Suppressor macrophage treated with lipopolysaccharide for 1 hour (primary cell): ENCODE measurements at places on chromosomes 16 and 17.

- peak; percentile 88 for DNase-seq
Observed at GRCh38 chr16:74563828-74564263, 43.1 kb downstream of the GLG1 start.

DNA sequence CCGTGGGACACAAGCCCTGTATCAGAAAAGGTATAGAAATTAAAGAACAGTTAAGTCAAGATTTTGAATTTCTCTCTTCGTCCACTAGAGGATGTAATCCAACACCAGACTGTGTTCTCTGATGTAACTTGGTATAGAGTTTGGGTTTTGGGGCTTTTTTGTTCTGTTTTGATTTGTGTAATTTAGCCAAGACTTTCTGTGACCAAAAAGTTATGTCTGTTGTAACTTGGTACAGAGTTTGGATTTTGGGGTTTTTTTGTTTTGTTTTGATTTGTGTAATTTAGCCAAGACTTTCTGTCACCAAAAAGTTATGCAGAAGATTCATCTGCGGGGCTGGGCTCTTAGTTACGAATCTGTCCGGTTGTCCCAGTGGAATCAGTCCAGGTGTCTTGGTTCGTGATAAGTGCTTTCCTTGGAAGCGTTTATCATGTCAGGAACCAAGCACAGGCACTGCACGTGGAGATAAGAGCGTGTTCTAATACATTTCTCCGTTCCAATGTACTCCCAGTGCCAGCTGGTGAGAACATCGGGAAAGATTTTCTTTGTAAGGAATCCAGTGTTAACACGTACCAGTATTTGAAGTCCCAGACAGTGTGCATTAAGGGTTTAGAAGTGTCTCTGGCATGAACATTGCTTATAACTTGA, 44.1 kb upstream of the SEC14L1 start:
- DNase-seq, result peak; percentile 52

GRCh38 chr16:48555597-48556242, 54.3 kb downstream of the N4BP1 start:
- no peak for DNase-seq

DNA sequence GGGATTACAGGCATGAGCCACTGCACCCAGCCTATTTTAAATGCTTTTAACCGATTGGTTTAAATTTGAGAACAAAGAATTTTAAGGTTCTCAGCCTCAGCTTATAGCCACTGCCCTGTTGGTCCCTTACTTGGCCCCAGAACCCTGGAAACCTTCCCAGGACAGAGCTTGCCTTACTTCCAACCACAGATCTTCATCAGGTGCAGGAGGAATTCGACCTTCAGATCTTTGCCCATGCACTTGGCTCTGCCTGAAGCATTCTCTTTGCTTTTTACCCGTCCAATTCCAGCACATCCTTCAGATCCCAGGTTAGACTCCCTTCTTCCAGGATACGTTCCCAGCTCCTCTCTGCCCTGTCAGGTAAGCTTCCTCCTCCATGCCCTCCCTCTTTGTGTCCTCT, 27.7 kb downstream of the CHD9 start:
- no peak for DNase-seq

GRCh38 chr17:30848021-30848420, 16.3 kb downstream of the ATAD5 start:
- no peak for DNase-seq

DNA sequence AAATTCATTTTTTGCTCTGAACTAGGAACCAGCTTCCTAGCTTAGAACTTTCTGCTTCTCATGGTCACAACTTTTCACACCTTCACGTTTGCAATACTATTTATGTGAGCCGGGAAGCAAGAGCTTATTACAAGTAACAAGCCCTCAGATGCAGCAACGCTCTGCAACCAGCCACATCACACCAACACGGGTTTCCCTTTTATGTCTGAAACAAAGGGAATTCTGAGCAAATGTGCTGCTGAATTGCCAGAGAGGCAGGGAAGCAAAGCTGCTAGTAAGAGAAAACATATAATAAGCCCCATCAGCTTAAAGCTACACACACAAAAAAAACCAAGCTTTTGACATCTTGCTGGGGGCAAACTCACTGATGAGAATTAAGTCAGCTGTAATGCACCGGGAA, 122.2 kb downstream of the SLC39A11 start:
- DNase-seq, result no peak

DNA sequence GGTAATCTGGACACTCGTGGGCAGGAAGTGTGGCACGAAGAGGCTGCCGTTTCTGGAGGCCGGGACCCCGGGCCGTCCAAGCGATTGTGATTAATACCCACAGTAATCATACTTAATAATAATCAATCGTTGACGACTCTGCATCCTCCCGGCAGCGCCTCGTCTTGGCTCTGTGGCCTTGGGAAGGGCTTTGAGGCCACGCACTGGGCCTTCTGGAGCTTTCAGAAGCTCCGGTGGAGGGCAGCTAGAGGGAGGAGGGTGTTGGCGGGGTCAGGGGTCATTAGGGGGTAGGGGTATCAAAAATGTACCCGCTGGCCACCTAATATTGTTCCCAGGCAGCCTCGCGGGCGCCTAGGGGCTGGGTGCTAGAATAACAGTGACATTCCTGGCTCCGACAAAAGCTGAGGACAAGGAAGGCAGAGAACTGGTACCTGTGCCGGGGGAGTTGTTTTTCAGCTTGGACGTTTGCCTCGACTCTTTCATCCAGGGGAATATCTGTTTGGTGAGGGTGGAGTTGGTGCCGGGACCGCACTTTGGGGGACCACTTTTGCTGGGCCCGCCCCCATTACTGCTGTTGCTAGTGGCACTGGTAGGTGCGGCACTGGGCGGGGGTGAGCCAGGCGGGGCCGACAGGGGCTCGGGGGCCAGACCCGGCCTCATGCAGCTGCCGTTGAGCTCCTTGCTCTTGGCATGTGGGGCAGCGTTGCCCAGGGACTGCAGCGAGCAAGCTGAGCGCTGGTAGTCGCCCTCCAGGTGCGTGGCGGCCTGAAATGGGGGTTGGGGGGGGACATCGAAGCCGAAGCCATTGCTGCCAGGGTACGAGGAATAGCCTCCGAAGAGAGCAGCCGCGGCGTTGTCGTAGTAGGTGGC, 6.9 kb upstream of the HOXB2 start:
- no peak for DNase-seq

DNA sequence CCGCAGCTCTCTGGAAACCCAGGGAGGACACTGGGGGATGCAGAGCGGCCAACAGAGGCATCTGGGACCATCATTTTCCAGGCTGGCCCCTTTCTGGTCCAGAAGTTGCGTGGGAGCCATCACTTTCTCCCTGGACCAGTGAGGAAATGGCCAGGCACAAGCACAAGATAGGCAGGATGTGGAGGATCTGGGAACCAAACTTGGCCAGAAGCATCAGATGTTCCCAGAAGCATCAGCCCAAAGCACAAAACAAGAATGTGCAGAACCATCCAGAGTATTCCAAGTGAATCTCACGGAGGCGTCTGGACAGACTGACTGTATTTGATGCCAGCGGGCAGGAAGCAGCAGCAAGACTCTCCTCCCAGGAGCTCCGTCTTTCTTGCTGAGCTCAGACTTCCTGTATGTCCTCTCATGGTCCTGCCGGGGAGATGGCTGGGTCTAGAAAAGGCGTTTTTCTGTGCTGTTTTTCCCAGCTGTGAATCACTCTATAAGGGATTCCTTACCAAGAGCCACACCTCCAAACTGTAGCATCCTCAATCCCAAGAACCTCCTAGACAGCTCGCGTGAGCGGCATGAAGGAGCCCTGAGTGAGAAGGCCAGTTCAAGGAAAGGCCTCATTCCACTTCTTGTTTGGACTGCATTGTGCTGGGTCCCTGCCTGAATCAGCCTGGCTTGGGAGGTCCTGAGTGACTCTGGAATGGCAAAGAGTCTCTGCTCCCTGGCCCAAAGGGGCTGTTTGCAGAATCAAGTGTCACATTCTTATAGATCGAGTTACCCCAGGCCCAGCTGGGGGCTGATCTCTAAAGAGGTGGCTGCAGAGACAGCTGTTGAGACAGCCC, 49.5 kb upstream of the MTSS2 start:
- DNase-seq, result no peak

- DNase-seq, result peak; percentile 45
Observed at GRCh38 chr17:47742319-47743181, 9.5 kb downstream of the TBX21 start.

DNA sequence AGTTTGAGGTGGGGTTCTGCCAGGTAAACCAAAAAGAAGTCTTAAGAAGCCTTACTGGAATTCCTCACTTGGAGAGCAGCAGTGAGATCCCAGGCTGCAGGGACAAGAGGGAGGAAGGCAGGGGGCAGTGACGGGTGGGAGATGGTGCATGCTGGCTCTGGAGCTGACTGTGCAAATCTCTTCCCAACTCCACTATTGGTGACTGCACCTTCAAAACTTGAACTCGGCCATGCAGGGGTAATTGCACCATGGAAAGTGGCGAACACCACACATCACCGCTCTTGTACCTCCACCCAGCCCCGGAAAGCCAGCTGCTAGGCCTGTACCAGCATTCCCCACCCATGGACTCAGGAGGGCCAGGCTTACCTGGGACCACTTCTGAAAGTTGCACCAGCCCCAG, 51.4 kb upstream of the CDR2 start:
- no peak for DNase-seq

GRCh38 chr17:65433592-65433991, 127.9 kb downstream of the AXIN2 start:
- DNase-seq, result no peak

DNA sequence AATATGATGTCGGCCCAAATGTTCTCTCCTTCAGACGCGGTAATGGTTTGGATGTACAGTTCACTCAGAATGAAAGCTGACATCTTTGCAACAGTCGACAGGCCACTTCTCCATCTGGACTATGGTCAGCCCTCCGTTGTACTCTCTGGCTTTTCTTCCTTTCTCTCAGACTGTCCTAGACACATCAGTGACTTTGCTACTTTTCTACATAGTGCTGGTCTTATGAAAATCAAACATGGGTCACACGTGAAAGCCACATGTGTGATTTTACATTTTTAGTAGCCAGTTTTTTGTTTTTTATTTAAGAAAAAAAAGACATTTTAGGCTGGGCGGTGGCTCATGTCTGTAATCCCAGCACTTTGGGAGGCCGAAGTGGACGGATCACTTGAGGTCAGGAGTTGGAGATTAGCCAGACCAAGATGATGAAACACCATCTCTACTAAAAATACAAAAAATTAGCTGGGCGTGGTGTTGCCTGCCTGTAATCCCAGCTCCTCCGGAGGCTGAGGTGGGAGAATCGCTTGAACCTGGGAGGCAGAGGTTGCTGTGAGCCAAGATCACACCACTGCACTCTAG, 644.1 kb downstream of the KCNJ2 start:
- DNase-seq, result no peak

DNA sequence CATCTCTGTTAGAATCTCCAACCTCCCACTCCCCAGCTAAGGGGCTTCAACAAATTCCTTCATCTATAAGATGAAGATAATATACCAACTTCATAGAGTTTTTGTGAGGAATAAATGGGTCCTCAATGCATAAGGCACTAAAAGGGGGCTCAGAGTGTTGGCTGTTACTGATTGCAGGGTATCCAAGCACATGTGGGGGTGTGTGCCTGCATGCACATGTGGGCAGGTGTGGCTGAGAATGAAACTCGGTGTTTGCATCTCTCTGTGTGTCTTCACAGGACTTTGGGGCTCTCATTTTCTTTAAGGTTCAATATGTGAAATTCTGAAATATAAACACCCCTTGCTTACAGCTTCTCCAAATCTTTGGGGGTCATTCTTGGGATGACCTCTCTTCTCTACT, 4.1 kb upstream of the PPP1R9B start:
- no peak for DNase-seq

- no peak for DNase-seq
Observed at GRCh38 chr16:19344224-19344801, 58.8 kb downstream of the CLEC19A start.

- DNase-seq, result no peak
Observed at GRCh38 chr16:16063683-16064082, 114.3 kb downstream of the ABCC1 start.

DNA sequence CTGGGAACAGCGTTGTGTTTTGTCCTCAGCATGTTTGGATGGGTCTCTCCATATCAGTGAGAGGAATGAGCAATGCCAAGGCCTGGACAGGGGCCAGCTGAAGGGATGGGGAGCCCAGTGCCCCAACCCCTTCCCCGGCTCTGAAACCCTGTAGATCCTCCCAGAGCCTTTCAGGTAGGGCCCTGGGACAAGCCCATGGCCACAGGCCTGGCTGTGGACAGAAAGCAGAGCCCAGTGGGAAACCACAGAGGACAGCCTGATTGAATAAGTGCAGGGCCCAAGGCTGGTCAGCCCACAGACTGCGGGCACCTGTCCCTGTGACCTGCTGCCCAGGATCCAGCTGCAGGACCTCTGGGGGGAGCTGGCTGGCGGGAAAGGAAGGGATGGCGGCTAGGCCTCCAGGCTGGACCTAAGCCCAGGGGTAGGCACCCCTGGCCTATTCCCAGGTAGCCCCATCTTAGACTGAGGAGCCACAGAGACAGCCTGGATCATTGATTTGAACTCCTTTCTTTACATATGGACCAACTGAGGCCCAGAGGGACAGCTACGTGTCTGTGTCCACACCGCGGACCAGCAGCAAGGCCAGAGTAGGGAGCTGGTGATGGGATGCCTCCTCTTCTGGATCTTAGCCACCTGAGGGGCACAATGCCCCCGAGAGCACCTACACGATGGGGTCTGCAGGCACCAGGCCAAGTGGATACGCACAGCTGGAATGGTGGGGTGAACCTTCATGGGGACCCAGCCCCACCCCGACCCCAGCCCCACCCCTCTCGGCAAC, 1.3 kb downstream of the CCDC102A start:
- DNase-seq, result no peak

DNA sequence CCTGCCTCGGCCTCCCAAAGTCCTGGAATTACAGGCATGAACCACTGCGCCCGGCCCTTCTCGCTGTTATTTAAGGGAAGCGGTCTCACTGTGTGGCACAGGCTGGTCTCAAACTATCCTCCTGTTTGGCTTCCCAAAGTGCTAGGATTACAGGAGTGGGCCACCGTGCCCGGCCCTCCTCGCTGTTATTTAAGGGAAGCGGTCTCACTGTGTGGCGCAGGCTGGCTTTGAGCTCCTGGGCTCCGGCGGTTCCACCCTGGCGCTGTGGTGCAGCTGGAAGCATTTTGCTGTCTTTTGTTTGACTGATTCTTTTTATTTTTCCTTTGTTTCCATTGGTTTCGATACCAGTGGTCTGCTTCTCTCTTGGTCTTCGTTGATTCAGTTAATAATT, 40.7 kb downstream of the FOXK2 start:
- no peak for DNase-seq

GRCh38 chr16:9091867-9092281, 430 bp downstream of the HAPSTR1 start:
- peak; percentile 29 for DNase-seq
